ENCODE measurements at places on chromosomes 6 and 20. TPM values are rescaled to one million over a fixed set of nuclear protein-coding genes. Genes with fewer than 3 reads are reported as not detected.

DNA sequence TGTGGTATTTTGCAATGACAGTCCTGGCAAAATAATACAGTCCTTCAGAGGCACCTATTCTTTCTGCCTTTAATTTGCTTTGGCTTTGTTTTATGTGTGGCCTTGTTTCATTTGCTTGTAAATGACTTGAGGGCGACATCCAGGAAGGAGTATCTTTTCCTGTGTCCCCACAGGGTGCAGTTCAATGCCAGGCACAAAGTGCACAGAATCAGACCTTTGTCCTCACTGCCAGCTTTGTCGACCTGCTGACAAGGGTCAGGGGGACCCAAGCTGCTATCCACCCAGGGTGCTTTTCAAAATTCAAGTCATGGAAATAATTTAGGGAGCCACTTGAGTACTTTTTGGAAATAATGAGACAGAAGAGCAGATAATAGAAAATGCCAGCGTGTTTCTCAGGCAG, 37.0 kb upstream of the CDKN1A start:
- DNase-seq: no peak

Gene MGME1
- 10.5 TPM for total RNA-seq

DNA sequence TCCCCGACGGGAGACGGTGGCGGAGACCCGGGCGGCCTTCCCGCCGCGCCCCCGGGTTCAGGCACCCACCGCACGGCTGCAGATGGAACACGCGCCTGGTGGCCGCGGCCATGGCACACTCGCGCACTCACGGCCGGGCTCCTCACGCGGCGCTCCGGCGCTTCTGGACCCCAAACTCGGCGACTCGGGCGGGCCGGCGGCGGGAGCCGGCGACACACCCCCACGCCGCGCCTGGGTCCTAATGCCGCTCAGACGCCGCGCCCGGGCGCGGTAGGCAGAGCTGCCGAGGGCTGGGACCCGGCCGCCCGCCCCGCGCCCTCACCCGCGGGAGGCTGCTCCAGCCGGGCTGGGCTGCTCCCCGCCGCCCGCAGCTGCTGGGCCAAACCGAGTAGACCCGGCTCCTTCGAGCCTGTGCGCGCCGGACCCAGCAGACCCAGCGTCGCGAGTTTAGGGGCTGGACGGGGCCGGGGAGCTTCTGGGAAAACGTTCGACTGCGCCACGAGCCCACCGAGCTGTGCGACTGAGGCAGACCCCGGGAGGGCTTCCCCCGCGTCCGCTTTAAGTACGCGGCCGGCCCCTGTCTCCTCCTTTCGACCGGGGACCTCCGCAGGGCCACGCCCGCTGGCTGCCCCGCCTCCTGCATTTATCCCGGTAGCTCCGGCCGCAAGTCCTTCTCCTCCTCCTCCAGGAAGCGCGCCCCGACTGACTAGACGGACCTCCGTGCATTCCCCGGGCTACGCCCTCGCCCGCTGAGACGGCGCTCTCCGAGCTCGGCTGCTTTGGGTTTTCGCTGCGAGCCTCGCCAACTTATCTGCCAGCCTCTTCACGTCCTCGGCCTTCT, at the start of gene SLC4A11:
Gene SLC4A11 (minus strand): TSS at position 165 of the 841 bp plus-strand sequence. CDS start 53 bp downstream, at position 112.
- peak; percentile 70 for DNase-seq

- DNase-seq: no peak
Measured at GRCh38 chr20:10906834-10907233, 233.0 kb upstream of the JAG1 start.

- DNase-seq: peak; percentile 60
Measured at GRCh38 chr20:36384022-36384619, 78.0 kb downstream of the DLGAP4 start.

Gene TIAM2
- 12.9 TPM for total RNA-seq

DNA sequence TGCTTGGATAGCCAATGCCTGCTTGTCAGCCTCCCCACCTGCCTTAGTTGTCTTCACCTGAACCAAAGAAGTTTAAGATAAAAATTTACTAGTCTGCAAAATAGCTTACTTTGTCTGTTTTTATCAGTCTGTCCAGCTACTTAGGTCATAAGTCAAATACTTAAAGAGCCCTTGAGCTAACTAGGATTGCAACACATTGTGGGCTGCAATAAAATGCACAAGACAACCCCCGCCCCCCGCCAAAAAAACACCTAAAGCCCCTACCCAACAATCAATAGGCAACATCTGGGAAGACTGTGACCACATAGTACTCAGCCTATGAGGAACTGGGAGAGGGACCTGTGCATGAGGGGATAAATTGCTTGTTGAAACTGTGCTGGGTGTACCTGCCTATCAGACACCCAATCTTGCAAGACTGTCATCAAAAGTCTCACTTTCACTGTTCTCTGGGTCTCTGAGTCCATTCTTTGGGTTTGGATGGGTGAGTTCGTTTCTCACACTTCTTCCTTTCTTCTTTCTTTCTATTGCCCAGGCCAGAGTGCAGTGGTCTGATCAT, 27.3 kb upstream of the ABCC10 start:
- no peak for DNase-seq

Gene APOM
- 2.6 TPM for total RNA-seq

- peak; percentile 37 for DNase-seq
Measured at GRCh38 chr6:166786704-166787293, 159.7 kb upstream of the RPS6KA2 start.

- DNase-seq: peak; percentile 60
Measured at GRCh38 chr6:13044390-13044789, 283.9 kb downstream of the TBC1D7 start.

- no peak for DNase-seq
Measured at GRCh38 chr20:43820731-43821330, 93.8 kb upstream of the TOX2 start.

- DNase-seq: no peak
Measured at GRCh38 chr20:59688999-59689398, 84.7 kb downstream of the PHACTR3 start.

DNA sequence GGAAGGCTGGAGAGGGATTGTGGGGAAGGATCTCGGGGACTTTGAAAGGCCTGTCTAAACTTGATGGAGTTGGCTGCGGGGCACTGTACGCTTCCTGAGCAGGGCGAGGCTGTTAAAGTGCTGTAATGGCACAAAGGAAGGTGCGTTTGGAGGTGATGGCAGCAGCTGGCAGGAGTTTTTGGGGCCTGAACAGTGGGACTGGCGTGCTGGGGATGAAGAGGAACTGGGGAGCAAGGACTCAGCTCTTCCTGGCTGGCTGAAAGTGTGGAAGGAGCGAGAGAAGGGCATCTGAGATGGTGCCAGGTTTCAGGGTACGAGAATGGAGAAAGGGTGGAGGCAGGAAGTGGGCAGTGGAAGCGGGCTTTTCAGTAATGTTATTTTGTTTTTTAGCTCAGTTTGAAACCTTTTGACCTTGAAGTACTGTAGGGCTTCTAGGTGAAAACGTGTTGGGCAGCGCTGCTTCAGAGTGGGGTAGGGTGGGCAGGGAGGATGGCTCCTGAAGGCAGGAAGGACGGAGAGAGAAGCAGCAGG, 8.0 kb downstream of the TMEM181 start:
- DNase-seq: no peak

DNA sequence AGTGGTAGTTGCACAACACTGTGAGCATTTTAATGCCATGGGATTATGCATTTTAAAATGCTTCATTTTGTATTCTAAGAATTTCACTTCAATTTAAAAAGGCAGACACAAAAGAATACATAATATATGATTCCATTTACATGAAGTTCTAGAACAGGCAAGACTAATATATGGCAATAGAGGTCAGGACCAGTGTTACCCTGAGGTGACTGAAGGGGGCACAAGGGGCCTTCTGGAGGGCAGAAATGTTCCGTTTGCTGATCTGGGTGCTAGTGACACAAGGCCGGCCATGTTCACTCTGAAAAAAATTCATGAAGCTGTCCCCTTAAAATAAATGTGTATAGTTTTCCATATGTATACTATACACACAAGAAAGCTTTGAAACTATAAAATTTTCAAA, 28.5 kb downstream of the TASP1 start:
- peak; percentile 4 for DNase-seq

Gene SPATA25
- 5.8 TPM for total RNA-seq

Gene ZBP1
- total RNA-seq: 2.9 TPM

Gene KHDC1L
- not detected for total RNA-seq

DNA sequence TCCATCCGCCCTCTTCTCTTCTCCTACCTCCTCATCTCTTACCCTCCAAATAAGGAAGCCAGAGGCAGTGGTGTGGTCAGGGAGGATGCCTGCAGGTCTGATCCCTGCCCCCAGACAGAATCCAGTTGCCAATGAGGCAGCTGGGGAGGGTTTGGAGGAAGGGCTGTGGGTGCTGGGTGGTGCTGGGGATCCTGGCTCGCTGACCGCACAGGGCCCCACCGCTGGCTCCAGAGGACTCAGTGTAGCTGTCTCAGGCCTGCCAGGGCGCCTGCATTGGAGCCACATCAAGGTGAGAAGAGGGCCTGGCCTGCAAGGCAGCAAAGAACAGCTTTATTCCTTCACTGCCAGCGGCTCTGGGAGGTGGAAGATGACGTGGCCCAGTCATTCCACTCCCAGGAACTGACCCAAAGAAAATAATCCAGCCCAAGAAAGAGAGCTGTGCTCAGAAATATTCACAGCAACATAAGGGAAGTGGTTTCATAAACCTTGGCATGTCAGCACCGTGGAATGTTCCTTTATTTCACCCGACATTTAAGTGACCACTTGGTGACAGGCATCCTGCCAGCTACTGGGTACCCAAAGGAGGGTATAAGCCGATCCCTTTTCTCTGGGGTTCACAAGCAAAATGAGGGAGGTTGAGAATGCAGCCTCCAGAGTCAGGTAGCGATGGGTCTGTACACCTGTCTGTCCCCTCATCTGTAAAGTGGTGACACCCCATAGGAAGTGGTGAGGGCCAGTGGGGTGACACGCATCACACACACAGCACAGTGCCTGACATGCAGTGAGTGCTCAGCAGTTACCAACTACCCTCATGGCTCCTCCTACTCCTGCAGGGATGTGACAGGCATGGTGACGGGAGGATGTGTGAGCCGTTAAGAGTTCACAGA, 125.1 kb downstream of the SNX5 start:
- DNase-seq: peak; percentile 6

- DNase-seq: no peak
Measured at GRCh38 chr20:17896771-17897369, 71.7 kb downstream of the SNX5 start.

- no peak for DNase-seq
Measured at GRCh38 chr20:46206992-46207549, 89.0 kb downstream of the CD40 start.

Gene TRIM31
- total RNA-seq: 181 TPM

GRCh38 chr6:156741287-156742073, 35.7 kb upstream of the ARID1B start:
- no peak for DNase-seq

DNA sequence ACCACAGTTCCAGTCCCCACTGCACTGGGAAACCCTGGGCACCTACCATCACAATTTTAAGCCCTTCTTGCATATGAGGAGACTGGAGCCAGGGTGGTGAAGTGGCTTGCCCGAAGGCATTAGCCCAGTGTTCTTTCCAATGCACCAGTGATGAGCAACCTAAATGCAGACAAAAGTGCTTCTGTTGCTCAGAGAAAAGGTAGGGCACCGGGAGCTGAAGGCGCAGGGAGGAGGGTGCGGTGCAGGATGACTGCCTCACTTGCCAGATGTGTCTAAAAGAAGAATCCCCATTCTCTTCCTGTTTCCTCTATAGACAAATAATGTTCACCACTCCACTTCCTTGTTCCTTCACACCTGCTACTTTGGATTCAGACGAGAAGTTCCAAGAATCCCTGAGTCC, 86.5 kb downstream of the QRSL1 start:
- DNase-seq: no peak

Gene C20orf144
- total RNA-seq: 0.45 TPM

- DNase-seq: no peak
Measured at GRCh38 chr20:57697543-57697942, 12.3 kb downstream of the PMEPA1 start.

GRCh38 chr20:11017446-11017845, 343.6 kb upstream of the JAG1 start:
- no peak for DNase-seq

Gene UBE2J1
- 16.6 TPM for total RNA-seq

GRCh38 chr6:15089569-15090144, 156.2 kb upstream of the JARID2 start:
- no peak for DNase-seq

Gene MMP24
- 5.8 TPM for total RNA-seq

All from Calu3 (cell line).